ENCODE measurements at places on chromosomes 1 and 21. TPM values are rescaled to one million over a fixed set of nuclear protein-coding genes. Genes with fewer than 3 reads are reported as not detected.
A peak's percentile ranks its signal among the peaks of the same experiment; 100 is the strongest.

GRCh38 chr21:32392299-32392879, 423 bp downstream of the URB1 start:
- peak; percentile 29 for DNase-seq

DNA sequence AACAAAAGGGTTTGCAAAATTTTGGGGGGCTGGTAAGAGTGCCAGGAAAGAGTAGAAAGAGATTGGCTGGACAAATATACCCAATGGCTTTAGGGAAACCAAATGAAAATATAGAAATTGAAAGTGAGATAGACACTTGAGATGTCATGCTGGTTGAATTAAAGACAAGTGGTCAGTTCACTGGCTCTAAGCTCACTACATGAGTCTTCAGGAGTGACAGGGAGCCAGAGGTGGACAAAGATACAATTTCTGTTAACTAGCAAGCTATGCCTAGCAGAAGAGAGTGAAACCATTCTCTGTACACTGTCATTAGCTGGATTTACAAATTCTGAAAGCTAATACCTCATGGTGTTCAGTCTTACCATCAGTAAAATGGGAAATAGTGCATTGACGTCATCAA, 82.5 kb downstream of the TBX15 start:
- no peak for DNase-seq

DNA sequence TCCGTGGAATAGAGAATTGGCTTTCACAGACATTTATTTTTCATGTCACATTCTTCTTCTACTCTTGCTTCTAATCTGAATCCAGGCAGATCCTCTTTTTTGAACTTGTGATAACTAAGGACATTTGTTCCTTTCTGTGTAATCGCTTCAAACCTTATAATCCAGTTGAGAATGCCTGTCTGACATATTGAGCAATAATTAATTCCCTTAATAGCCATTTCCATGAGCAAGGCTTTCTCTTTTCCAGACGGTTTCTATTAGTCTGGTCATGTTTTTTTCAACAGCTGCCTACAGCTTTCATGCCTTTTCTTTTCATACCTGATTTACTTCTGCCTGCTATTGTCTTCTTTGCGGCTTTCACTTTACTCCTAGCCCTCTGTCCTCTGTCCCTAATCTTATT, 163.4 kb downstream of the CYYR1 start:
- no peak for DNase-seq

GRCh38 chr1:42817976-42818375, 779 bp upstream of the SVBP start:
- no peak for DNase-seq

GRCh38 chr1:153553096-153553495, 4.0 kb upstream of the S100A3 start:
- DNase-seq: no peak

CD34 gene
- not detected for total RNA-seq

KLHDC7A gene
- under 0.01 TPM for total RNA-seq

DNA sequence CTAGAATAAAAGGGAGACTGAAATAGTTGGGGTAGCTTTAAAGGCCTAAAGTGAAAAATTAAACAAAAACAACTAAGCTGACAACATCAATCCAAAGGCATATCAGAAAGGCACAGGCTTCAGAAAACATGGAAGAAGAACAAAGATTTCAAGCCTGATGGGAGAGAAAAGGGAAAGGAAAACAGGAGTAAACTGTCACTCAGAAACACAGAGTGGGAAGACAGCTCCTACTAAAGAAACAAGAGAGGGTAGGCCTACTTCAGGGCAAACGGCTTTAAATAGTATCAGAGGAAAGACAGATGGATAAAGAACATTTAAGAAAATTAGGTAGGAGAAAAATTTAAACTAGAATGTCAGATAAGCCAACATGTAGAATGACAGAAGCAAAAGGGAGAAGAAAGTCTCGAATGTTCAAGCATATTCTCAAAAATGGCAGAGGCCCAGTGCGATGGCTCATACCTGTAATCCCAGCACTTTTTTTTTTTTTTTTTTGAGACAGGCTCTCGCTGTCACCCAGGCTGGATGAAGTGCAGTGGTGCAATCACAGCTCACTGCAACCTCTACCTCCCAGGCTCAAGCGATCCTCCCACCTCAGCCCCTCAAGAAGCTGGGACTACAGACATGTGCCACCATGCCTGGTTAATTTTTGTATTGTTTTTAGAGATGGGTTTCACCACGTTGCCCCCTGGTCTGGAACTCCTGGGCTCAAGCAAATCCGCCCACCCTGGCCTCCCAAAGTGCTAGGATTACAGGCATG, 7.6 kb downstream of the EGLN1 start:
- no peak for DNase-seq

HAPLN2 gene
- total RNA-seq: not detected

GRCh38 chr1:157279138-157279801, 141.1 kb upstream of the ETV3 start:
- no peak for DNase-seq

DNA sequence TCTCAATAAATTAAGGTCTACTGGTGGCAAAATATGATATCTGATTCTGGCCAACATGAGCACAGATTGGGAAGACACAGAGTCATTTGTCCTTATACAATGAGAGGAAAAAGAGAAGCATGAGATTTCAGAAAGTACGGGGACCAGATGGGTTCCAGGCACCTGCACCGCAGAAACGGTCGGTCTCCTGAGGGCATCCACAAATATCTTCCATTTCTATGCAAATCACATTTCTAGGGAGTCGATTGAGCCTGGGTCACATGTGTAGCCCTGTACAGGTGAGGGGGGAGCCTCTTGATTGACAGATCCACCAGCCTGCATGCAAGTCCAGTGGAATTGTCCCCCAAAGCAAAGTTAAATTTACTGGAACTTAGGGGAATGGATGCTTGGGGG, 415.6 kb downstream of the NPHP4 start:
- DNase-seq: no peak

- DNase-seq: no peak
Observed at GRCh38 chr1:23650344-23650990, 41.1 kb upstream of the RPL11 start.

- DNase-seq: no peak
Observed at GRCh38 chr1:30662291-30662840, 61.0 kb downstream of the MATN1 start.

CA6 gene
- total RNA-seq: not detected

KCNJ9 gene
- 0.13 TPM for total RNA-seq

GRCh38 chr21:45550522-45551210, 8.4 kb upstream of the SLC19A1 start:
- no peak for DNase-seq

GRCh38 chr1:200128081-200128480, 100.6 kb downstream of the NR5A2 start:
- DNase-seq: no peak

CD1E gene
- total RNA-seq: not detected

GRCh38 chr1:225480825-225481434, 53.1 kb upstream of the LBR start:
- DNase-seq: peak; percentile 44

DNA sequence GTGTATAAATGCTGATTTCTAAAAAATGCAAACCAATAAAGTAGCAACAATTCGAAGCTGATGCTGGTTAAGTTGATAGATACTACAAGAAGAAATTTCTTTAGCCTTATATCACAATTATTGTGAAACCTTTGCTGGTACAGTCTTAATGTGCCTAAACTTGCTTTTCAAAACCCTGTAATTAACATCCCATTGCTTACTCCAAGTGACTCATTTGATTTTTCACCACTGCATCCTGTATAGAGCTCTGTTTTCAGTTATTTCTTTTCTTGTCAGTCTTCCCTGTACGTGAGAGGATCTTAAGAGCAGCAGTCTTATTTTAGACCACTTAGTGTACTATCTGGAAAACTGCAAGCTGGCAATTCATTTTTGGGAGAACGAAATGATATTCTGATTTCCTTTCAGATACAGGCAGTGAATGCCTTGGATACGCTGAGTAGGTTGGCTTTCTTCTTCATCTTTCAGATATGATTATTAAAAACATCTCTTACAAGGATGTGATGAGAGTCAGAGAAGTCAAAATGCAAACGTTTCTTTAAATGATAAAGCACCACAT, 210.3 kb downstream of the KCTD3 start:
- DNase-seq: peak; percentile 86

GRCh38 chr1:46456411-46456963, 33.1 kb upstream of the DMBX1 start:
- DNase-seq: no peak

DNA sequence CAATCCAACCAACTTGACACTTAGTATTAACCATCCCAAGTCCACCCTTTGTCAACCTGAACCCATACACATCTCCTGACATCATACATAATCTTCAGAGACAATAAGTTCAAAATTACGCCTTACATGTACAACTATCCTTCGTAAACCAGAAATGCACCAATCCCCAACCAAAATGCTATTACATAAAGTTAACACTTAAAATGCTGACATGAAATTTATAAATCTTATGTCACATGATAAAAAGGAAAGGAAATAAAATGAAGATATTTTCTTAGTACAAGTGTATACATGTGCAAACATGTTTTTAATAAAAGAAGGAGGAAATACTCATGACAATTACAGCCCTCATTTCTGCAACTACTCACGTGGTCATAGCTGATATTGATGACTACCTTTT, 95.0 kb downstream of the FCRL5 start:
- DNase-seq: peak; percentile 2

DNA sequence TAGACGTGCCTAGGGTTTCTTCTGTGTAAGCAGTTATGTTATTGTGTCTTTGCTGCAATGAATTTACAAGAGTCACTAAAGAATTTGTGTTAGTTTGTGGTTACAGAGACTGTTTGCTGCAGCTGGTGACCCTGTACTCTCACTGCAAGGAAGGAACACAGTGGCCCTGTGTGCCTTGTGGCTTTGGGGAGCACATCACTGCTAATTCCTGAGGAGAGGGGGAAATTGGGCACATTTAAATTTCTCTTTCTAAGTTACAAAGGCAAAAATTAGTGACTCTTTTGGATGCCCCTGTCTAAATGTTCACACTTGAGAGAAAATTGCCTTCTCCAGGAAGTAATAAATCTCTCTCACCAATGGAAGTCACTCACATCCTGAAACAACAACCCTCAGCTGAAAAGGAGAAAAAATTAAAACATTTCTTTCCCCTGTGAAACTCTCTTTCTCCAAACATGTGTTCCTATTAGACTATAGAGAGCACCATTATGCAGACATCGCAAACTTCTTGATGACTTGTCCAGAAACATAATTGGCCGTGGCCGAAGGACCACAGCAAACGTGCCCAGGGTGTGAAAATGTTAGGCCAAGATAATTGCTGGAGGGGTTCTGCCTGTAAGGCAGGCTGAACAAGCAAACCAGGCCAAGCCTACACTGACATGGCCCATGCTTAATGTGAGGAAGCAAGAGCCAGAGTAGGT, 32.3 kb upstream of the SPAG17 start:
- no peak for DNase-seq

OR2L5 gene
- total RNA-seq: not detected

ANKRD45 gene
- under 0.01 TPM for total RNA-seq

DNA sequence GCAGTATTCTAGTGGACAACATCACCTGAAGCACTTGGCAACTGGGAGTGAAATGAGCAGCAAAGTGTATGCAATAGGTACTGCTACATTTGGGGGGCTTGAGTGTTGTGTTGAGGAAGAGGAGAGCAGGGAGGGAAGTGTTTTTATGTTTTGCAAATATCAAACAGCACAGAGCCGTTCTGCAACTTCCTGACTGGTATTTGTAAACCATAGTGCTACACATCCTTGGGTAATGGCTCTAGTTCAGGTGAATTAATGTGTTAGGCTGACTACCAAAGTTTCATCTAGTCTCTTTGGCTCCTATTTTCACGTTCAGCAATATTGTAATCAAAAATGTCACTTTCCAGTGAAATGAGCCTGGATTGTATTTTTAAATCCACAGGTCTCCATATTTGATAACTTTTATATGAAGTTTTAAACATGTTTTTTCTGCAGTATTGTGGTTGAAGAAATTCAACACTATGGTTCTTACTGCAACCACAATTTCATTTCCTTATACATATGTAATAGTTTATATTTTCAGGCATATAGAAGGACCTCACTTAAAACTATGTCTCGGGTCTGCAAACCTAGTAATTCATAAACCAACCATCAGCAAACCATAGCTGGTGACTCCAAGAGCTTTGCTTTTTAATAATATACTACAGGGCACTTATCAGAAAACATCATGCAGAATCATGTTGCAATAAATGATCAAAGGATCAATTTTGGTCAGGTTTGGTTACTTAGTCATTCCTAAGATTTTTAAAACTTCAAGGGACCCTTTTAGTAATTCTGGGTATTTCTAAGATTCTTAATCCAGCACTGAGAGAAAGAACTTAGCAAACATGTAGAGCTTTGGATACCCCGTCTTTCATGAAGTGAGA, 18.8 kb downstream of the ZBTB37 start:
- DNase-seq: no peak

- DNase-seq: no peak
Observed at GRCh38 chr1:110888641-110889040, 15.7 kb downstream of the CD53 start.

GRCh38 chr1:36871146-36871971, 163.0 kb downstream of the GRIK3 start:
- no peak for DNase-seq

DNA sequence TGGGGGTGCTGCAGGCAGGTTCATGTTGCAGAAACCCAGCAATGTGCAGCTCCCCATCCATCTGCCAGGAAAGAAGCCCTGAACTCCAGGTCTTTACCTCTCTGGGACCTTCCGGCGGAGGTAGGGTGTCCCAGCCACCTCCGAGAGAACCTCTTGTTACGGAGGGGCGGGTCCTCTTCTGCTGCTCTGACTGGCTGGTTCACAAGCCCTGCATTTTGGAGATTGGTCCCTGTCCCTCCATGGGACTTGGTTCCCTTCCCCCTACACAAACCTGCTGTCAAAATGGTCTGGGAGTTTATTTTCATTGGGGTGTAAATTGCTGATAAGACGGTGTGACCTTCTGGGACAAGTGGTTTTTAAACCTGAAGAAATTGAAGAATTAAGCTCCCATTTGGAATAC, 8.0 kb upstream of the CELSR2 start:
- DNase-seq: no peak

- DNase-seq: peak; percentile 12
Observed at GRCh38 chr1:198606020-198606438, 32.8 kb upstream of the PTPRC start.

GRCh38 chr1:240212556-240212955, 120.9 kb downstream of the FMN2 start:
- peak; percentile 8 for DNase-seq

DNA sequence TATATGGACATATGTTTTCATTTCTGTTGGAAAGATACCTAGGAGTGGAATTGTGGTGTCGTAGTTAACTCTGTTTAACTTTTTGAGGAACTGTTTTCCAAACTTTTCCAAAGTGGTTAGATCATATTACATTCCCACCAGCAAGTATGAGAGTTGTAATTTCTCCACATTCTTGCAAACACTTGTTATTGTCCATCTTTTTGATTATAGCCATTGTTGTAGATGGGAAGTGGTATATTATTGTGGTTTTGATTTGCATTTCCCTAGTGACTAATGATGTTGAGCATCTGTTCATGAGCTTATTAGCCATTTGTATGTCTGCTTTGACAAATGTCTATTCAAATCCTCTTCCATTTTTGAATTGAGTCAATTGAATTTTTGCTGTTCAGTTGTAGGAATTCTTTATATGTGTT, 19.8 kb downstream of the CAMTA1 start:
- DNase-seq: peak; percentile 23

- no peak for DNase-seq
Observed at GRCh38 chr1:167054946-167055630, 35.1 kb downstream of the GPA33 start.

GRCh38 chr1:33131191-33131590, 50.2 kb downstream of the AZIN2 start:
- DNase-seq: no peak
